Activated CD4-positive, alpha-beta T cell treated with anti-CD3 and anti-CD28 coated beads, Interleukin-2, amount 10 ng/mL, durations not matched to agents 24 days and 14 days (primary cell): ENCODE measurements at places on chromosomes 5 and 9. TPM values are rescaled to one million over a fixed set of nuclear protein-coding genes. Genes with fewer than 3 reads are reported as not detected.
A peak's percentile ranks its signal among the peaks of the same experiment; 100 is the strongest.

- no peak for DNase-seq
Observed at GRCh38 chr5:9324348-9325077, 221.4 kb downstream of the SEMA5A start.

DNA sequence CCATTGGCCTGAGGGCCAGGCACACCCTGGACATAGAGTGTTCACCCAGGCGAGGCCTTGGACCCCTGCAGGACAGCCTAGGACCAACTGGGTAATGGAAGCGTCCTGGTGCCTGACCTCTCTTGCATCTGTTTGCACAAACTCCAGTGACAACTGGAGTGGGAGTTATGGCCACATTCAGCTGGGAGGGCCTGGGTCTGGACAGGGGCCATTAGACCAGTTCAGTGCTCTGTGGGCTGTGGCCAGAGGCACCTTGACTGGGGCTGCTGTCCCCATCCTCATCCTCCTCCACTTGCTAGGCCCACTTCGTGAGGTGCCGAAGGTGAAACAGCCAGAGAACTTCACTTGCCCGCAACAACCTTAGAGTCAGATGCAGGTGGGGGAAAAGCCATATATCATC, 372.7 kb upstream of the IRX1 start:
- DNase-seq = no peak

DNA sequence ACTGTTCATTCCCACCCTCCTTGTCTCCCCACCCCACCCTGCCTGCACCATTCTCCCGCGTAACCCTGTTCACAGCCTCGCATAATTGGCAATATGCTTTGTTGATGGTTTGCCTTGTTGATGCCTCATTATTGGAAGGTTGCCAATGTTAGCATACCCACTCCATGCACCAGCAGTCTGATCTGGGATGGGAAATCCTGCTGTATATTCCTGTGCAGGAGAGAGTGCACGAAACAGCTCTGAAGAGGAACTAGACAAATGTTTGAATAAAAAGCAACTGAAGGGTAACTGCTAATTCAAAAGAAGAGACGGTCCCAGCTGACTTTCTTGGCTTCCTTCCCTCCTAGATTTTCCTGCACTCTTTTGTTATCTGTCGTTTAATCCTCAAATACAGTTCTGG, 271.7 kb upstream of the TLE4 start:
- DNase-seq = no peak

DNA sequence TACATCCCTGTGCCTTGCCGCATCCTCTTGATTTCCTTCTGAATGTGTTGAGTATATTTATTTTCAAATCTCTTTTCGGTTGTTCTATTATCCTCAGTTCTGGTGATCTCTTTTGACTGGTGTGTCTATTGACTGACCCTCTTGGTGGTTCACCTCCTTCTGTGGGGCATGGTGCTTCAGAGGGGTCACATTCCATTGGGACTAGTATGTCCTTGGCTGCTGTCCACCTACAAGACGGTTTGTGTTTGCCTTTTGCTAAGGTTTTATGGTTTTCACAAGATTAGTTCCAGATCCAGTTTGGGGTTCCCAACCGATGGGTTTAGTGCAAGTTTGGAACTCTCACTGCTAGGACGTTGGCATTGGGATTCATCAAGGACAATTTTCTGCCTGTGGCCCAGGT, 66.6 kb downstream of the PHF2 start:
- no peak for DNase-seq

GRCh38 chr5:136420168-136420898, 55.0 kb upstream of the TRPC7 start:
- DNase-seq = peak; percentile 17

Gene MINAR2
- not detected in 2 replicates for total RNA-seq
